ENCODE measurements at places on chromosomes 1 and 21.

DNA sequence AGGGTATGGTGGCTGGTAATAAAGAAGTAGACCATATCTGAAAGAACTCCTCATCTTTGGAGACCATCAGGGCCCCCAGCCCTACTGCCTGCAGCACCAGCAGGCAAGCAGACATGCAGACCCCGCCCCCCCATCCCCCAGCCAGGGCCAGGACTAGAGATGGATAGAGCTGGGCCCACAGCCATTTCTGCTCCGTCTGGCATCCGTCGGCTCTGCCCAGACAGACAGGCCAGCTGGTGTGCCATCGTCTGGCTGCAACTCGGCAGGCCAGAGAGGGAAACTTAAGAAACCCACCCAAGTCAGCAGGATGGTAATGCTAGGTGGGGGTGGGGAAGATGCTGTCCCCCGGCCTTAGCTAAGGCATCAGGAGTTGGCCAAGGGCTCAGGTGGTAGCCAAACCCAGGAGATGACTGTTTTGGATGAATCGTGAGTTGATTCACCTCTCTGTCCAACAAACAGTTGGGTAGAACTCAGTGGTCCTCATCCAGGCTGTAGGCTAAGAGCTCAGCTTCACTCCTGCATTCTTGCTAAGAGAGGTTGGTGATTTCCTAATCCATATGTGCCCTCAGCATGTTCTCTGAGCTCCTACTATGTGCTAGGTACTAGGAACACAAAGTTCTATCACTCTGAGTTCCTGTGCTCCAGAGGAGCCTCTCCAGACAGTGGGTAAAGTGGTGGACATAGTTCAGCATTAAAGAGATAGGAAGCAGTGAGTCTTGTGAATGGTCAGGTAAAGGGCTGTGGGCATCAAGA is 23.2 kb upstream of the TMEM222 start:
- DNase-seq: no peak

DNA sequence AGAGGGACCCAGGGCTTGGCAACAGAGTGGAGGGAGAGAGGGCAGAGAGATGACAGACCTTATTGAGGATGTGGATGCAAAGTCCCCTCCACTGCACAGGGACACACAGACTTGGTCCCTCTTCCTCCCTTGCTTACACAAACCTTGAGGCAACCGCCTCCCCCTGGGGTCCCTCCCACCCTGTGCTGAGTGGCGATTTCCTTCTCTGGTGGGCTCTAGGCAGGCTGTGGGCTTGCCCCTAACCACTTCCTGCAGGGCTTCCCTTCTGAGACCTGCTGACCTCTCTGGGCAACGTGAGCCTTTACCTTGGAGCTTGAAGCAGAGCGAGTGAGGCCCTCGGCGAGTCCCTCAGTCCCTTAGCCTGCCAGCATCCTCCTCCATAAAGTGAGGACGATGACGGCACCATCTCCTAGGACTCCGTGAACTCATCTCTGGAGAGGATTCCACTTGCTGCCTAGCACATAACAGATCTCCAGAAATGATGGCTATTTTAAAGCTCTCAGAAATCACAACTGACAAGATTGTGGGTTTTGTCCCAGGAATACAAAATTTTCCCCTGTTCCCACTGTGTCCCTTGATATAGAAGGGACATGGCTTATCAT is 25.0 kb downstream of the KIAA1614 start:
- DNase-seq: no peak

DNA sequence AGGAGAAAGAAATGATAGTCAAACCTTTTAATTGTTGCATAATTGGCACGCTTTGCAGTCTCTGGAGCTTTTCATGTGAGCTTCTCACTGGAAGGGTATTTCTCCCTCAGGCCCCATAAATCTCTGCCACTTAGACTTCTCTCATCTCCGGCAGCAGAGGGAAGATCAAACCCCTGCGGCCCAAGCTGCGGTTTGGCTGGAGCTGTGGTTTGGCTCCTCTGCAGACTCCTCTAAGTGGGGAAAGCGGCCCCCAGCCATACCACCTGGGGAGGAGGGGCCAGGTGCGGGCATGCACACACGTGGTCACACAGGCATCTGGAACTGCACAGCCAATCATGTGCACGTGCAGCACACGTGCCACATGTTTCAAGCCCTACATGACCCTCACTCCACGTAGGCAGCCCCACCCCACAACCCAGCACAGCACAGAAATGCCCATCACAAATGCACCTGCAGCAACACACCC is 58.3 kb downstream of the UBE2T start:
- DNase-seq: no peak

- DNase-seq: no peak
These were observed 104.9 kb downstream of the CRYAA start for GRCh38 chr21:43273708-43274021.

- DNase-seq: no peak
These were observed 173.3 kb upstream of the FOXD3 start for GRCh38 chr1:63148825-63149645.

GRCh38 chr1:173202424-173203145 is 4.5 kb downstream of the TNFSF4 start:
- DNase-seq: no peak

All from stimulated activated CD4-positive, alpha-beta T cell treated with anti-CD3 and anti-CD28 coated beads, TNF-alpha, amount 100 ng/mL, for 4 hours (primary cell).